MV-4-11 (cell line): ENCODE measurements at places on chromosomes 16 and 17.

DNA sequence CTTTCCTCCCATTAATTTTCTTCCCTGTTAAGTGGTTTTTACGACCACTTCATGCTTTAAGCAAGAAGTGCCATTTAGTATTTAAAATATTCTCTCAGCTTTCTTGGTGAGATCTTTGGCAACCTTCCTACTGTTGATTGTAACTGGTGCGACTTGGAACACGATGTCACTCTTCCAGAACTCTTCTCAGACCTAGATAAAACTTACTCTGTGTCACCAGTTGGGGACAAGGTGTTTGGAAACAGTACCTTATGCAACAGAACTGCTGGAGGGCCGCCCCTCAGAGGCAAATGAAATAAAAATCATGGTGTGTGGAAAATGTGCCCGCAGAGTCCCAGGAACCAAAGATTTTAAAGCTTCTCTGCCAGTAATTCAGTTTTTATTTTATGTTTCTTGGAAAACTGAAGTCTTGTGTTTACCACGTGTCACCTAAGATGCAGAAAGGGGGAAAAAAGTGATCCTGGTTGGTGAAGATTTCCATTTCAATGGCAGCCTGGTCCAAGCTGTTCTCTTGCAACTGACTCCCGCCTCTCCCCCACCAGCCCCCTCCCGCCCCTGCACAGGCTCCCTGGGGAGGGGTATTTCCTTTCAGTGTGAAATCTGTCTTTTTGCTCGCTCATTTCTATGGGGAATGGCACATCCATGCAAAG is 7.2 kb upstream of the HSD11B2 start:
- no peak for DNase-seq

- no peak for DNase-seq
Observed at GRCh38 chr17:10088444-10088843, 110.0 kb downstream of the GAS7 start.

GRCh38 chr16:22225060-22225459 is 19.0 kb downstream of the EEF2K start:
- no peak for DNase-seq

DNA sequence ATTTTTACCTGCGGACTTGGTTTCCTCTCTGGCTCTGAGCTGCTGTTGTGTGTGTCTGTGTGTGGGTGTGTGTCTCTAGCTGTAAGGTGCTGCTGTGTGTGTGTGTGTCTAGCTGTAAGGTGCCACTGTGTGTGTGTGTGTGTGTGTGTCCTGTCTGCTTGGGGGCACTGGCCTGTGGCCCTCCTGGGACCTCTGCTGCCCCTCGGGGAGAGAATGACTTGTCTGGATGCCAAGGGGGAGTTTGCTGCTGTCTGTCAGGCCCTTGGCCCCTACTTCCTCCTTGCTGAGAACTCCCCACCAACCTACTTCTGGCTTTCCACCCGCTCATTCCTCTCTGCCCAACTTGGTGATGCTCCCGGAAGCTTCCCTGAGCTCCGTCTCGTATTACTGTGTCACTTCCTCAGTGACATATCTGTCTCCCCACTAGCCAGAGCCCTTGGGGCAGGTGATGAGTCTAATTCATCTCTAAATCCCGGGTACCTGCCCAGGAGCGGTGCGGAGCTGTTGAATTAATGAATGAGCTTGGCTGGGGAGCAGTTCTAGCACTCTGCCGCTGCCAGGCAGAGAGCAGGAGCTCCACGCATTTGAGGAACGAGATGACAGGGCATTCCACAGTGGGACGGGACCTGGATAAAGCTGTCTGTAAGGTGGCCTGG is 3.5 kb upstream of the LASP1NB start:
- peak; percentile 64 for DNase-seq

GRCh38 chr16:66891797-66892196 is 11.5 kb downstream of the PDP2 start:
- DNase-seq, result no peak

GRCh38 chr17:49076573-49077384 is 55.8 kb upstream of the B4GALNT2 start:
- no peak for DNase-seq

GRCh38 chr17:27593232-27593856 is 37.6 kb upstream of the LGALS9 start:
- DNase-seq, result no peak

GRCh38 chr17:38451840-38452529 is 23.7 kb downstream of the ARHGAP23 start:
- DNase-seq, result no peak

- no peak for DNase-seq
Observed at GRCh38 chr17:65078441-65079160, 22.1 kb upstream of the GNA13 start.

- DNase-seq, result peak; percentile 57
Observed at GRCh38 chr17:8997994-8998628, 23.2 kb upstream of the NTN1 start.
